ENCODE measurements at places on chromosomes 2 and 18. TPM values are rescaled to one million over a fixed set of nuclear protein-coding genes. Genes with fewer than 3 reads are reported as not detected.

The STK39 gene
- 12.9 TPM for total RNA-seq

The MEP1B gene
- not detected for total RNA-seq

The SERPINB12 gene
- total RNA-seq, result not detected

The GALNT13 gene
- 5.7 TPM for total RNA-seq

The TUBA4B gene
- total RNA-seq, result not detected

- no peak for DNase-seq
Measured at GRCh38 chr2:16382451-16382850, 283.2 kb downstream of the CYRIA start.

- DNase-seq, result no peak
Measured at GRCh38 chr2:154198866-154199265, 327.1 kb downstream of the GALNT13 start.

- no peak for DNase-seq
Measured at GRCh38 chr2:233833345-233833744, 21.0 kb downstream of the HJURP start.

GRCh38 chr2:206160807-206161179 lies 1.1 kb downstream of the EEF1B2 start:
- no peak for DNase-seq

GRCh38 chr2:216888081-216888480 lies 28.2 kb upstream of the TNP1 start:
- DNase-seq, result no peak

DNA sequence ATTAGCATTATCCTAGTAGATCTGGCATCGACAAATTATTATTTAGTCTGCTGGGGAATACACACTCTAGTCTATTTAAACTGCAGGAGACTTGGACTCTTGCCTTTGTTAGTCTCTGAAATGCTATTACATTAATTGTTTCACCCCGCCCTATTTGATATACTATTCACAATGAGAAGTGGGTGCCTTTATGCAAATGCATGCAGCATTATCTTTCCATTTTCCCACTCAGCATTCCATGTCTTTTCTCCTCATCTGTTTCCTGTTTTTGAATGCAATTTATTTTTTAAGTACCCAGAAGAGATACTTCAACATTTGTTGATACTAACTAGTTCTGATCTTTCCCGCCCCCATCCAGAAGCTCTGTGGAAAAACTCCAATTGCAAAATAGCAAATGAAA lies 395.3 kb upstream of the NXPH2 start:
- no peak for DNase-seq

Measured in body of pancreas (tissue), 4 donors.